ENCODE measurements at places on chromosomes 3 and 15. TPM values are rescaled to one million over a fixed set of nuclear protein-coding genes. Genes with fewer than 3 reads are reported as not detected.

Gene PPP2R3A
- polyA plus RNA-seq = 3.9 TPM

Gene SEMA6D
- 25.1 TPM for polyA plus RNA-seq

Gene APOD
- 38.2 TPM for polyA plus RNA-seq

Gene GOLGA8B
- polyA plus RNA-seq = 28.1 TPM
